ENCODE measurements at places on chromosomes 6 and 20.

DNA sequence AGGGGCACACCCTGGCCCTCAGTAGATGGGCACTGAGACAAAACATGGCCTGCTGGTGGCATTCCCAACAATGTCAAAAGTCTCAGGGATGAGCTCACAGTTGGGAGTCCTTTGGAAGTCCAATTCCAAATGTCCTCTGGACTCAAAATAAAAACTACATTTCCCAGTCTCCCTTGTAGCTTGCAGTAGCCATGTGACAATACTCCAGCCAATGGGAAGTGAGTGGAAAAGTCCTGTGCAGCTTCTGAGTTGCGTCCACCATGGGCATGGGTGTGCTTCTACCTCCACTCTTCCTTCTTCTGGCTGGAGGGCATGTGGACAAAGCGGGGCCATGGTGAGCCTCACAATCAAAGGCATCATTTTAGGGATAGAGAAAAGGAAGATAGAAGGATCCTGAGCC lies 5.8 kb upstream of the ADAM33 start:
- no peak for DNase-seq

GRCh38 chr6:14786455-14786854 lies 459.4 kb upstream of the JARID2 start:
- DNase-seq = no peak

DNA sequence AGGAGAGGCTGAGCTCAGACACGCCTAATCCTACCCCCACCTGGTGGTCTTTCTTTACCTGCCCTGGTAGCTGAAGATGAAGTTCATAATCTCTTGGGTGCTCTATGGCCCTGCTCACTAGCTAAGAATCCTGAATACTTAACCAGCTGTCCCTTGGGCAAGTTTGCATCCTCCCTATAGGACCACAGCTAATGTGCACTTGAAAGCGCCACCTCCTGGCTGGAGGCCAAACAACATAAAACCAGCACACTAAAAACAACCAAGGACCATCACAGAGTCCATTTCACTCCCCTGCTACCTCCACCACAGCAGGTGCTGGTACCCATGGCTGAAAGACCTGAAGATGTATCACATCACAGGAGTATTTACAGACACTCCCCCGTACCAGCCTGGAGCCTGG lies 155.5 kb upstream of the SLC24A3 start:
- no peak for DNase-seq

GRCh38 chr6:97778290-97779038 lies 495.4 kb upstream of the MMS22L start:
- DNase-seq = no peak

- no peak for DNase-seq
These were observed 8.9 kb upstream of the AHI1 start for GRCh38 chr6:135506270-135506997.

DNA sequence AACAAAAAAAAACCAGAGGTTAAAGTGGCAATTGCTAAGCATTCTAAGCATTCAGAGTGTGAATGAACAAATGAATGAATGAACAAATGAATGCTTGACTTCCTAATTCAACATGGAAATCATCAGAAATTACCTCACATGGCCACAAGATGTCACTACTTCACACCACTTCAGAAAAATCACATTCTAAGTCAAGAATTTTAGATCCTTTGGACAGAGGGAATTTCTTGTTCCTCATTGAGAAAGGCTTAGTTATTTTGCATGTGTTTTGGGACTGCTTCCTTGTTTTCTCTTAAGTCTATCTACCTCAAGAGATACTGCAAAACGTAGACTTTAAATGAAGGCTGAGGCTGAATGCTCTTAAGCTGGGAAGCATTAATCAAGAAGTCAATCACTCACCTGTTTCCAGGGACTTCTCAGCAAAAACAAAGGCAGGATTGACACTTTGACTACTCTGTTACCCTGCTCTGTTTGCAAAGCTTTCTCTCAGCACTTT lies 120.2 kb downstream of the MBOAT1 start:
- peak; percentile 6 for DNase-seq

- no peak for DNase-seq
These were observed 19.1 kb downstream of the TAB2 start for GRCh38 chr6:149336609-149336928.

DNA sequence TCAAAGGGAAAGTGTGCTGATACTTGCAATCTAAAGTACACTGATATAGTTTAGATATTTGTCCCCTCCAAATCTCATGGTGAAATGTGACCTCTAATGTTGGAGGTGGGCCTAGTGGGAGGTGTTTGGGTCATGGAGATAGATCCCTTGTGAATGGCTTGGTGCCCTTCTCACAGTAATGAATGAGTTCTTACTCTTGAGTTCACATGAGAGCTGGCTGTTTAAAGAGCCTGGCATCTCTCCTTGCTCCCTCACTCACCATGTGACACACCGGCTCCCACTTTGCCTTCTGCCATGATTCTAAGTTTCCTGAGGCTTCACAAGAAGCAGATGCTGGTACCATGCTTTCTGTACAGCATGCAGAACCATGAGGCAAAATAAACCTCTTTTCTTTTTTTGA lies 78.1 kb downstream of the REPS1 start:
- no peak for DNase-seq

DNA sequence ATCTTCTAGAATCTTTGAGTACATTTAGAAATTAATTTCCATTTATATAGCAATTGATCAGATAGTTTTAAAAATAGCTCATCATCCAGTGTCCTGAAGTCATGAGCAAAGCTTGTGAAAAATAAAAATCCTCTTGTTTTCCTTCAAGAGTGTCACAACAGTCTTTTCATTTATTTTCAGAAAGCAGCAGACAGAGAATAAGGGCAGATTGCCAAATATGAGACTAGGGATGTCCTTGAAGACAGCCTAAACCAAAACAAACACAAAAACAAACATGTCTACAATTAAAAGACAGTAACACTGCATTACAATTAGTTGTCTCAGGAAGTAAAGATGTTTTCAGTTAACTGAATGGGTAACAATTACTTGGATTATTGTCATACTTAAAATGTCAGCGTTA lies 682.8 kb downstream of the TFAP2A start:
- no peak for DNase-seq

GRCh38 chr20:10357974-10358373 lies 76.0 kb downstream of the MKKS start:
- no peak for DNase-seq

DNA sequence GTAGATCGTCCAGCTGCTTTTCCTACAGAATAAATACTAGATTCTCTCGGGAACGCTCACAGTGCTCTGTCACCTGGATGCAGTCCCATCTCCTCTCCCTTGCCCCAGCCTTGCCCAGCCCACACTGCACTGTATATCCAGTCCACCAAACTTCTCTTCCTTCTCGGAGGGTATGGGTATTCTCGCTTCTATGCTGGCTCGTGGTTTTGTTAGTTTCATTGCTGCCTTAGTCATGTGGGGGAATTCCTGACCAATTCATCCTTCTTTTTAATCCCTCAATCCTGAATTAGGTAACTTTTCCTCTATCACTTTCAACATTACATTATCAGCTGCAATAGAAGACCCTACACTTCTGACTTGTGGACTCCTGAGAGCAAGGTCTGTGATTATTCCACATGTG lies 252.4 kb downstream of the GMDS start:
- no peak for DNase-seq

- DNase-seq = no peak
These were observed 299.9 kb upstream of the SUPT3H start for GRCh38 chr6:45677381-45678284.

DNA sequence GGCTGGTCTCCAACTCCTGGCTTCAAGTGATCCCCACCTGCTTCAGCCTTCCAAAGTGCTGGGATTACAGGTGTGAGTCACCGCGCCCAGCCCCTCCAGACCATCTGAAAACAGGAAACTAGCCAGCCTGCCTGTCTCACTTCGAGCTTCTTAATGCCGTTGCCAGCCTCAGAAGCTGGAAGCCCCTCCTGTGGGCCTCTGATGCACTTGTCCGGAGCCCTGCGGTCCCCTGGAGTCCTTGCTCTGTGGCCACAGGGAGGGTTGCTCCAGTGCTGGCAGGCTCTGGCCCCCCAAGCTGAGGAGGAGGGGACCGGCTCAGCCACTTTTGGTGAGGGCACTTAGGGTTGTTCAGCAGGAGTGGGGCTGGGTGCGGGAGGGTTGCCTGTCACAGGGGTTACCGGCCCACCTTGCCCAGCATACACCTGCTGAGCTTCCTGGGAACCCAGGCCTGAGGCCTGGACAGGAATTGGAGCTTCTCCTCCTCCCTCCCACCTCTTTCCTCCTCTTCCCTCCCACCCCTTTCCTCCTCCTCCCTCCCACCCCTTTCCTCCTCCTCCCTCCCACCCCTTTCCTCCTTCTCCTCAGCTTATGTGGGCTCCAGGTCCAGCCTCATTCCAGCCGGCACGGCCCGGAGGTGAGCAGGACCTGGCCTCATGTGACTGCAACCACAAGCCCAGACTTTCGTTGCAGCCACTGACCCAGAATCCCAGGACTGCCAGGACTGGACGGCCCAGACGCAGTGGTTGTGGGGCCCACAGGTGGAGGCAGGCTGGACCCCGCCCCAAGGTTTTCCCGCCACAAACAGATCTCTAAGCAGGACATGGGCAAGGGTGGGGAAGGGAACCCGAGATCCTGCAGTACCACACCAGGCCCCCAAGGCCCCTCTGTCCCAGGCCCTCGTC lies 9.4 kb upstream of the BIRC7 start:
- no peak for DNase-seq

DNA sequence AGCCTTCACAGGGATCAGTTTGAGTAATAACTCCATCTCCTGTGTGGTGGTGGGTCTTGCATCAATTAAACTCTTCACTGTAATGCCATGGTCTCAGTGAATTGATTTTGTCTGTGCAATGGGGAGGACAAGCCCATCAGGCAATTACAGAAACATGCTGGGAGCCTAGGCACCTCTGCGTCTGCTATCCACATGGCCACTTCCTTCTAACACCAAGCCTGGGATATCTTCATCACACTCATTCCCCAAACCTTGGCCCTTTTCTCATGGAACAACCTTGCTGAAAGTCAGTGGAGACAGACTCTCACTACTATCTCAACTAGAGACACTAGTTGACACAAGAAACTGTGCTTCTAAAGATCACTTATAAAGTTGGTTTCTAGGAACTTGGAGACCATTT lies 210.1 kb upstream of the SHLD1 start:
- DNase-seq = no peak

GRCh38 chr6:169048185-169048864 lies 205.3 kb downstream of the THBS2 start:
- DNase-seq = no peak

DNA sequence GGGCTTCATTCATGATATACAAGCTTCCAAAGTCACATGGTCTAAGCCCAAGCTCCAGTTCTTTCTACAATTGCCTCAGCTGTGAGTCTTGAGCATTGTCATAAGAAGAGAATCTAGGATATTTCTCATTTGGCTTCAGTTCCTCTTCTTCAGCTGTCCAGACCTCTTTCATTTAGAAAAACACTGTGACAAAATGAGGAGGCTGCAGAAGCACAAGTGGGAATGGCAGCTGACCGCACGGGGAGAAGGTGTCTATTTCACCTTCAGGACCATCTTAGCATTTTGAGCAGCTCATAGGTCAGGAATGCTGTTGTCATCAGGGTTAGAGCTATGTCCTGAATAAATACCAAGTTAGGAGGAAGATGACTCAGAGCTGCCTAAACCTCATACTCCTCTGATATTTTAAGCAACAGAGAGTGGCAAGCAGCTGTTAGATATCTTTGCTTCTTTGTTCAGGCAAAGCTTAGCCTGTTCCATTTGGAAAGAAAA lies 390.1 kb upstream of the CITED2 start:
- peak; percentile 99 for DNase-seq

DNA sequence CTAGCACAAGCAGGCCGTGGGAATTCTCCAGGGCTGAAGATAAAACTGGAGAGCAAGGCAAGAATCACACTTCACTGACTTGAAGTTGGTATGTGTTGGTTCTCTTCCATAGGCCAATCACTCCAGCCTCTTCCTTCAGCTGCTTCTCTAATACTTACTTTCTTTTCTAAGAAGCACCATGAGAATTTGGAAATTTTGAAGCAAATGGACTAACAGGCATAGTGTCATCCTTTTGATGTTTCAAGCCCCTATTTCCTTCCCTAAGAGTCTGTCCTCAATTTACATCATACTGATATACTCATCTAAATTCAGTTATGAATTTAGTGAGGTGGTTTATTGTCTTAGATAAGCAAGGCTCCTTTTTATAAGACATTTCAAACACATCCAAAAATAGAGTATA lies 24.0 kb downstream of the SLC26A8 start:
- DNase-seq = no peak

DNA sequence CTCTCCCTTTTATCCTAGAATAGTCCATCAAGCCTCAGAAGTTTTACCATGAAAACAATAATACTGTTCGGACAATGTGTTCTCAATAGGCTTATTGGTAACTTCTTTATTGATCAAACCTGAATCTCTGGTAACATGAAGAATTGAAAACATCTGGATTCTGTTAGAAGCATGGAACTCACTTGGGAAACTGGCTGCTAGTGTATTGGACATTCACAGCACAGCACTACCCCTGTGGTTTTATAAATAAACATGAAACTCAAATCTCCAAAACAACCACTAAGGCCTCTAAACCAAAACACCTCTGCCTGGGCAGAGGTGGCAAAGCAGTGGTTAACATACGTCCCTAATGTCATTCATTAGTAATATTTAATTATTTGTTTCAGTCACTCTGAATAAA lies 157.6 kb upstream of the KCNQ5 start:
- no peak for DNase-seq

DNA sequence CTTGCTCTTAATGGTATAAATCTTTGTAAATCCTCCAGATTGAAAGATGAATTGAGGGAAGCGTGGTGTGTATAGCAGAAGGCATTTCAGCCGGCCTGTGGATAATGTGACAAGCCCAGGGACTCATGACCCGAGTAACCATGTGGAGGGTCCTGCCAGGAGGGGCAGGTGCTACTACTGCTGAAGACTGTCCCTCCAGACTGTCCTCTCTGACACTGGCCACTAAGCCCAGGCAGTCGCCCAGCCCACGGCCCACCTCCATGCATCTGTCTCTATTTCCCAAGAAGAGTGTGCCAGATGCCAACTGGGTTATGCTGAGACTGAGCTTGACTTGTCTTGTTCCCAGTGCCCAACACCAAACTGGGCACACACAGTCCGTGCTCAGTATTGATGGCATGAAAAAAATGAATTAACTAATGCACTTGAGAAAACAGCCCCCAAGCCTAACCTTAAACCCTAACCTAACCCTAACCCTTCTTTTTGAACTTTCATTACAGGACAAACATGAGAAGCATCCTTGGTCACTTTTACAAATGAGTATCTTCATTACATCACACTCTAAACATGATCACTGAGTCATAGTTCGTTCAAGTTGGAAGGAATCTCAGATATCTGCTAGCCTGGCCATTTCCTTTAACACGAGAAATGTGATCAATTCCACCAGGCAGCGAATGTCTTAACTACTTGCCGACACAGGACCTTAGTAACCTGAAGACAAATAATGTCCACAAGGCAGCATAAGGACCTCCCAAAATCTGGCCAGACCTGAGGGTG lies 182.2 kb upstream of the RREB1 start:
- DNase-seq = no peak

DNA sequence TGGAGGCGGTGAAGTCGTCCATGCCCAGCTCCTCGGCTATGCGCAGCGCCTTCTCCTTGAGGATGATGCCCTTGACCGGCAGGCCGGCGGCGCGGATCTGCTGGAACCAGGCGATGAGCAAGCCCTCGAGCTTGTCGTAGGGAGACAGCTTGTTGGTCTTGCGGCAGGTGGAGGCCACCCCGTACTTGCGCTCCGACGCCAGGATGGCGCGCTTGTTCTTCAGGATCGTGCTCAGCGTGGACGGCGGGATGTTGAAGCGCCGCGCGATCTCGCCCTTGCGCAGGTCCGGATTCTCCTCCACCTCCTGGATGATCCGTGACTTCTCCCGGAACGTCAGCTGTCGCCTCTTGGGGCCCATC lies 435 bp downstream of the CENPB start:
- no peak for DNase-seq

- DNase-seq = no peak
These were observed 26.2 kb downstream of the ADTRP start for GRCh38 chr6:11752360-11752759.

GRCh38 chr6:15357782-15358181 lies 111.9 kb downstream of the JARID2 start:
- DNase-seq = no peak

All from skeletal muscle cell (primary cell).